ENCODE measurements at places on chromosomes 3 and 15.

DNA sequence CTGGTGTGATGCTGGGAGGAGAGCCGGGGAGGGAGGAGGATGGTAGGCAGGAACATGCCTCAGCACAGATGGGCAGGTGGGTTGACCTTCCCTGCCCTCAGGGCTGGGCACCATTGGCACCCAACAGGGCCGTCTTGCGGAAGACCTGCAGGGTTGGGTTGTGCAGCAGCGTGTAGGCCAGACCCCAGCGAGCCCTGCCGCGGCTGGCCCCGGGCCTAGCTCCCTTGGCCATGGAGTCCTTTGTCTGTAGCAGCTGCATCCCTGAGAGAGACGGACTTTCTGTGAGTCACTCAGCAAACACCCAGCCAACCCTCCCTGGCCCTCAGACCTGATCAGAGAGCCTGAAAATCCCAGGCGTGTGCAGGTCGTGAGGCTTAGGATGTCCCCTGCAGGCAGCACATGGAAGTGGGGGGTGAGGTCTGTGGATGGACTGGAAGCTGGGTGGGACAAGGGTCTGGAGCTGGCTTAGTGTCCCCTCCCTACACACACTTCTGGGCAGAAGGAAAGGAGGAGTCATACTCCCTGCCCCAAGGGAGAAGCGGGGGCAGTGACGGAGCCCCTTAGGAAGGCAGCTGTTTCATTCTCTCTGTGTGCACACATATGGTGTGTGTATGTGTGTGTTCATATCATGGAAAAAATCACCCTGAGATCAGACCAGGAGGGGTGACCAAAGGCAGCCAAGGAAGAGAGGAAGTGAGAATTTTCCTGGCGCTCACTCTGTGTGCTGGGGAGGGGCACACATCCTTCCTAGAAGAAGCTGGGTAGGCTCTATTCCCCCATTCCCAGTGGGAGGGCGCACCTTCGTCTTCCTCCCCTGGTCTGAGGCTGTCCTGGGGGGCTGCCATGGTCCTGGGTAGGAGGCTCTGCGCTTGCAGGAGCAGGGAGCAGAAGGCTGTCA lies 6.7 kb downstream of the ISLR start:
- DNase-seq: no peak

GRCh38 chr3:39165518-39165917 lies 12.1 kb upstream of the CSRNP1 start:
- no peak for DNase-seq

GRCh38 chr3:71487418-71487817 lies 96.1 kb downstream of the FOXP1 start:
- DNase-seq: no peak

- DNase-seq: peak; percentile 3
These were observed 6.5 kb downstream of the A4GNT start for GRCh38 chr3:138125548-138126221.

All from kidney glomerular epithelial cell (primary cell).